Right cardiac atrium (tissue), 5 donors: ENCODE measurements at places on chromosomes 2 and 18. TPM values are rescaled to one million over a fixed set of nuclear protein-coding genes. Genes with fewer than 3 reads are reported as not detected.

EGR4 gene
- 0.48 TPM for polyA plus RNA-seq

MERTK gene
- 3.8 TPM for polyA plus RNA-seq

LRRC30 gene
- polyA plus RNA-seq, result not detected

DNA sequence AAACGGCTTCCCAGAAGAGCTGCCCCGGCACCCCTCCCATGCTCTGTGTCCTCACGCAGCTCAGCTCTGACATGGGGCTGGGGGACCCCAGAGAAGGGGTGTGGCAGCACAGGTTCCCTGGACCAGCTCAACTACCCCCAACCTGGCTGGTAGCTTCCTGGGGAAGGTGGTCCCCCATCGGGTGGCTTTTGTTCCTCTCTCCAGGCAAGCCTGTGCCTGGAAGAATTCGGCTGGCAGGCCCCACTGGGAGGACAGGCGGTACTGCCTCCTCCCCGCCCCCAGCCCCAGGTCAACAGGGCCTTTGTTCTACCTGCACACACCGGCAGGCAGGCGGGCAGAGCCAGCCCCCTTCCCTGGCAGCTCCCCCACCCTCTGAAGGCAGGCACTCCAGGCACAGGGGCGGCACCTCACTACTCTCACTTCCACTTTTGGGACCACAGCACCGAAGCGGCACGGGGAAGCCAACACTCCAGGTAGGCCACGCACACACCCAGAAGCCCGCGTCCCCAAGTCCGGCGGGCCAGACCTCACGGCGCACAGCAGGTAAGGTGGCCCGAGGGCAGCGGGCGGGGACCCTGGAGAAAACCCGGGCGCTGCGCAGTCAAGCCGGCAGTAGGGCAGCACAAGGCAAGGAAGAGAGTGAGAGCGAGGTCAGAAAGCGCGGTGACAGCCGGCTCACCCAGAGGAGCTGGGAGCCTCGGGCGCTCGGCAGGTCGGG, 1.3 kb downstream of the HS6ST1 start:
- DNase-seq, result peak; percentile 16

ALMS1 gene
- 3.3 TPM for polyA plus RNA-seq

GRCh38 chr2:57973621-57974186, 72.9 kb upstream of the VRK2 start:
- no peak for DNase-seq

DNA sequence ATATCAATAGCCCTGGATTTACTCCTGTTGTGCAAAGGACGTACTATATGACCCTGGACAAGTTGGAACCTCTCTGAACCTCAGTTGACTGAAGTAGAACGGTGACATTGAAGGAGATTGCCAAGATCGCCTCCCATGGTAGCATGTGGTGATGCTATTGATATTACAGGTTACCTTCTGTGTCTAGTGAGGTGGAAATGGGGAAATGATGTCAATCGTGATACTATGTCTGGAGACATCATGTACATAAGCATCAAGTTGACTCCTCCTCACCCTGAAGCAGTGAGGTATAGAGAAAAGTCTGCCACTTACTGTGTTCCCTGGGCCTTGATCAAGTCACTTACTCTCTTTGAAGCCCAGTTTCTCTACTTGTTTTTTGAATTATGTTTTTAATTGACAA, 93.9 kb downstream of the KLF7 start:
- DNase-seq, result no peak

DNA sequence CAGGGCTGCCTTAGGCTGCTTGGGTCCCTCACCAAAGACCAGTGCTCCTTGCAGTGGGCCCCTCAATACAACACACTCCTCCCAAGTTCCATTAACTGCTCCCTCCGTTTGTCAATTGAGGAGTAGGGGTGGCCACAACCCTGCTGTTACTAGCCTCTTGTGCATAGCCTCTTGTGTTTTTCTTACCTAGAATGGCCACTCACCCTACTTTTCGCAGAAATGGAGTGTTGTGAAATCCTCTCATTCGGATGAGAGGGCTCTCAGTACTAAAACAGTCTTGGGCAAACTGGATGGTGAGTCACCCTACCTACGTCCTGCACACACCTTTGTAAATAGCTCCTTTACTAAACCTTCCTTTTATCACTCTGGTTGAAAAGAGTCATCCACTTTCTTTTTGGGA, 253.9 kb downstream of the OSR1 start:
- no peak for DNase-seq
